AG20443 (cell line): ENCODE measurements at places on chromosomes 6 and 20.

GRCh38 chr20:33709905-33710541 lies 10.1 kb downstream of the PXMP4 start:
- DNase-seq: no peak

DNA sequence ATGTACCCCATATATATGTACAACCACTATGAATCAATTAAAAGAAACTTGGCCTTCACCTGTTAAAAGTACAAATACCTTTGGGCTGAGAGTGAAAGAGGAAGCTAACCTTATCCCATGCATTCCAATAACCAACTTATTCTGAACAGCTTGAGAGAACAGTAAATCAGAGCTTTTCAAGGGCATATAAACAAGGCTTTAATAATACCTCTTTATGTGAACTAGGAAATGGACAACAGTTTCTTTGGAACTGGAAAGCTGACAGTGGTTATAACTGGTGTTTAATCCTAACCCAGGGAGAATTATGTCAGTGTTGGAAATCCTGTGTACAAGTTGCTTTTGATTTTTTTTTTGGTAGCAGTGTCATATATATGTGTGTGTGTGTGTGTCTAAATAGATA lies 170.5 kb downstream of the TFAP2B start:
- DNase-seq: no peak

GRCh38 chr6:149202952-149203351 lies 114.6 kb upstream of the TAB2 start:
- no peak for DNase-seq

DNA sequence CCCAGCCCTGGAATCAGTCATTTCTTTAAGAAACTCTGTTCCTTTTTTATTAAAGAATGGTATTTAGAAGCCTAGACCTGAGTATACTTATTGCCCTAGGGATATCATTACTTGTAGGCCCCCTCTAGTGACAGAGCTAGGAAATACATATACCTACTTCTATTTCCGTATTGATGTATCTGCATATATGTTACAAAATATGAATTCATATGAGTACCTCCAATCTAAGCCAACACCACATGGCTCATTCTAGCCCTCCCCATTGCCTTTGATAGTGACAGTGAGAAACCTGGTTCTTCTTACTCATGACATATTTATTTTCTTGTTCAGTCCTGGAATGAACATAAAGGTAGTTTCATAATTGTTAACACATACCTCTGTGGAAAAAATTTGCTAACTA lies 137.2 kb downstream of the FARS2 start:
- no peak for DNase-seq

GRCh38 chr6:145214570-145214969 lies 520.8 kb downstream of the EPM2A start:
- DNase-seq: peak; percentile 9

DNA sequence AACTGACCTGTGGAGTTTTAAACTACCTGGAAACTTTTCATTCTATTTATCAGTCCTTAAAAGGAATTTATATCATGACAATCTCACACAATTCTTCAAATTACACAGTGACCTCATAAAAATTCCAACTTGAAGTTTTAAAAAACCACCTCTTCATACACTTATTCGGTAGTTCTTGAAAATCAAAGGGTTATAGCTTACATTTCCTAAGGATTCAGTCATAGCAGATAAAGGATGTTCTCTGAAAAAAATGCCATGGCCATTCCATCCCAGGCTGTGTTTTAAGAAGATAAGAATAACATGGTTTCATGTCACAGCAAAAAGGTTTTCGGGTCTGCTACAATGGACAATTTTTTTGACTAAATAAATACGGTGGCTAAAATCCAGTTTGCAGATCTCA lies 41.2 kb downstream of the GOPC start:
- no peak for DNase-seq

DNA sequence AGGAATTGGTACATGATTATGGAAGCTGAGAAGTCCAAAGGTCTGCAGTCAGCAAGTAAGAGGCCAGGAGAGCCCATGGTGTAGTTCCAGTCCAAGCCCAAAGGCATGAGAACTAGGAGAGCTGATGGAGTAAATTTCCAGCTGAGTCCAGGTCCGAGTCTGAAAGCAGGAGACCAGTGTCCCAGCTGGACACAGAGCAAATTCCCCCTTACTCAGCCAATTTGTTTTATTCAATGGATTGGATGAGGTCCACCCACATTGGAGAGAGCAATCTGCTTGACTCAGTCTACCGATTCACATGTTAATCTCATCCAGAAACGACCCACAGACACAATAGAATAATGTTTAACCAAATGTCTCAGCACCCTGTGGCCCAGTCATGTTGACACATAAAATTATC lies 14.9 kb downstream of the TMEM181 start:
- no peak for DNase-seq

GRCh38 chr6:18263418-18264218 lies 712 bp downstream of the DEK start:
- DNase-seq: no peak

DNA sequence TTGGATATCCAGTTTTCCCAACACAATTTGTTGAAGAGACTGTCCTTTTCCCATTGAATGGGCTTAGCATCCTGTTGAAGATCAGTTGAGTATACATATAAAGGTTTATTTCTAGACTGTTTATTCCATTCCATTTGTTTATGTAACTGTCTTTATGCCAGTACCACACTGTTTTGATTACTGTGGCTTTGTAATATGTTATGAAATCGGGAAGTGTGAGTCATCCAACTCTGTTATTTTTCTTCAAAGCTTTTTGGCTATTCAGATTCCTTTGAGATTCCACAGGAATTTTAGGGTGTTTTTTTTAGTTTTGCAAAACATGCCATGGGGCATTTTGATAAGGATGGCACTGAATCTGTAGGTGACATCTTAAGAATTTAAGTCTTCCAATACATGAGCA lies 188.3 kb downstream of the BMP7 start:
- DNase-seq: no peak

- DNase-seq: peak; percentile 97
Measured at GRCh38 chr6:149941583-149942460, at the start of gene ULBP2. Gene ULBP2, plus strand, starts transcription at chr6:149942014. Its CDS starts 59 bp downstream, at chr6:149942073.

GRCh38 chr6:114419175-114419574 lies 76.4 kb upstream of the HS3ST5 start:
- no peak for DNase-seq

DNA sequence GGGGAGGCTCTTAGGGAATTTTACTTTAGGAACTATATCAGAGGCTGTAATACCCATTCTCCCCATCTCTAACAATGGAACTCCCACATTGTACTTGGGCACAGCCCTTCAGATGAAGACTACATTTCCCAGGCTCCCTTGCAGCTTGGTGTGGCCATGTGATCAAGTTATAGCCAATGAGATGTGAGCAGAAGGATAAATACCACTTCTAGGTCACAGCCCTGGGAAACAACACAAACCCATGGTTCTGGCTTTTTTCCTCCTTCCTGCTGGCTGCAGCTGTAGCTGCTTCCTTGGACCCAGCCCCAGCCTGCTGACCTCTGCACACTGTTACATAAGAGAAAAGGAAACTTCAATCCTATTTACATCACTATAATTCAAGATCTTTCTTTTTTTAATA lies 445.9 kb upstream of the JARID2 start:
- peak; percentile 52 for DNase-seq

- no peak for DNase-seq
Measured at GRCh38 chr6:30615219-30615957, 1.7 kb downstream of the PPP1R10 start.

GRCh38 chr6:41100871-41101287 lies 28.1 kb downstream of the NFYA start:
- DNase-seq: no peak

- peak; percentile 62 for DNase-seq
Measured at GRCh38 chr20:2521369-2522305, 12.9 kb upstream of the ZNF343 start.

- no peak for DNase-seq
Measured at GRCh38 chr6:63149730-63150129, 61.5 kb upstream of the FKBP1C start.

DNA sequence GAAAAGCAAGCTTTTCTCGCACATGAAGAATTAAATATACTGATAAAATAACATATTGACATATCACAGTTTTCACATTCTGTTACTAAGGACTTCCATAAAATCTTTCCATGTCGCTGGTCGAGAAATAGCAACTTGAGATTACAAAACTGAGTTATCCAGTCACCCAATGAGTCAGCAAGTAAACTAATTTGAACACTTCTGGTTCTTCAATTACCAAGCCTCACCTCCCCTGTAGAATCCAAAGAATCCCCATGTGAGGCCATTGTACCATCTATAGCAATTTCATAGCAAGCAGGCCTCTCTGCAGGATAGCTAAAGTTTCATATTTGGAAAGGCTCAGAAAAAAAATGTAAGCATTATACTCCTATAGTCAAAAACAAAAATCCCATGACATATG lies 87.3 kb downstream of the PKHD1 start:
- no peak for DNase-seq

GRCh38 chr6:118875672-118876071 lies 18.3 kb upstream of the ASF1A start:
- DNase-seq: no peak

DNA sequence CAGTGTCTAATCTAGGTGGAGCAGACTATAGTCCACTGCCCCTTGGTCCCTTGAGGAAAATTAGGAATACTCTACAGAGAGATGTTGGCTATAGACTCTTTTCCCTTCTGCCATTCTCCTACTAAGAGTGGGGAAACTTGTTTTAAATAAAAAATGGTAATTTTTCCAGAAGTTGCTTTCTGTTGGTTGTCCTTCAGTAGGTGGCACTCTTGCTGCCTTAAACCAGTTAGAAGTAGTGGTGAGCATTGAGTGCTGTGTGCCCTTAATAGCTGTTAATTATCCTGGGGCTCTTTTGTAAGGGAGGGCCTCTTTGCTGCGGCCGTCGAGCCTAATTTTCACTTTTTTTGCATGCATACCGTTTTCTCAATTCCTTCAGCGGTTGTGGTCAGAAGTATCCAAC lies 2.8 kb downstream of the CMTR1 start:
- no peak for DNase-seq

DNA sequence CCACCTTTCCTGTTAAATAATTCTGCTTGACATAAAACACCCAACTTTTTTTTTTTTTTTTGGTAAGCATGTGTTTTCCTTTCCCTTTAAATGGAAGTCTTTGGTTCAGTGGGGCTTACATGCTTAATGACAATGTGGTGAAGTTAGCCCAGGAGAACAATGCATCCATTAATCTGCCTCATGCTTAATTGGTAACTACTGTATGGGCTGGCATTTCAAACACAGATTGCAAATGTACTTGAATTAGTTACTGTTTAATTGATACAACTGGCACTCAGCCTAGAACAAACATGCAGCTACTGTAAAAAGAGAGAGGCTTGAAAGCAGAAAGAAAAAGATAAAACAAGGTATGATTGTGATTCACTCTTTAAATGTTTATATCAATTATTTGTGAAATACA lies 483.6 kb upstream of the NOX3 start:
- no peak for DNase-seq

- DNase-seq: no peak
Measured at GRCh38 chr6:157534977-157535339, 154.0 kb downstream of the ZDHHC14 start.

GRCh38 chr6:45500924-45501816 lies 123.4 kb upstream of the SUPT3H start:
- no peak for DNase-seq

DNA sequence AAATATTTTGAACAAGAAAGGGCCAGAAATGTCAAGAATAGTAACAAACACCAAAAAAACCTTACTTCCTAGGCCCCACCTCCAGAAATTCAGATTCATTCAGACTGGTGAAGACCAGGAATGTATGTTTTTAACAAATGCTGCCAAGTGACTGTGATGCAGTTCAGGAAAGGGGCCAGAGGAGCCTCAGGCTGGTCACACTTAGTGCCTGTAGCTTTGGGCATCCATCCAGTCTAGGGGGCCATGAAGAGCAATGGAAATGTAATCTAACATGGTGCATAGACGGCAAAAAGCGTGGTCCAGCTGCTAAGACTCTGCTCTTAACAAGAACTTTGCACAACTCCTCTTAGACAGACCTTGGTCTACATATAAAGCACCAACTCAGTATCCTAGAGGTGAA lies 7.1 kb downstream of the GJA1 start:
- no peak for DNase-seq

GRCh38 chr6:166515072-166515810 lies 71.2 kb downstream of the RAMACL start:
- DNase-seq: peak; percentile 94

DNA sequence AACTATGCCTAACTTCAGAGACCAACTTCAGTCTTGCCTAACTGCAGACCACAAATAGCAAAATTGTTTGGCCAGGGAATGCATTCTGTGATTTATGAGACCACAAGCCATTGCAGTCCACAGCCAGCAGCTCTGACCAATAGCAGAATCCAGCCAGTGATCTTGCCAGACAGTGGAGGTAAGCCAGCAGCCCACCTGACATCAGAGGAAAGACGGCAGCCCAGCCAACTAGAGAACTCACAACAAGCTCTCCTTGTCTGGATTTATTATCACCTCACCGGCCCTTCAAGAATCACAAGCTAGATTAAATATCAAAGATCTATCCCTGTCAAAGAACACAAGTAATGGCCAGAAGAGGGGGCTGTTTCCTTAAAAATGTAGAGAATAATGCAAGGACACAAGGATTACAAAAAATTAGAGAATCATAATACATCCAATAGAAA lies 66.5 kb upstream of the SLC35F1 start:
- DNase-seq: peak; percentile 10

DNA sequence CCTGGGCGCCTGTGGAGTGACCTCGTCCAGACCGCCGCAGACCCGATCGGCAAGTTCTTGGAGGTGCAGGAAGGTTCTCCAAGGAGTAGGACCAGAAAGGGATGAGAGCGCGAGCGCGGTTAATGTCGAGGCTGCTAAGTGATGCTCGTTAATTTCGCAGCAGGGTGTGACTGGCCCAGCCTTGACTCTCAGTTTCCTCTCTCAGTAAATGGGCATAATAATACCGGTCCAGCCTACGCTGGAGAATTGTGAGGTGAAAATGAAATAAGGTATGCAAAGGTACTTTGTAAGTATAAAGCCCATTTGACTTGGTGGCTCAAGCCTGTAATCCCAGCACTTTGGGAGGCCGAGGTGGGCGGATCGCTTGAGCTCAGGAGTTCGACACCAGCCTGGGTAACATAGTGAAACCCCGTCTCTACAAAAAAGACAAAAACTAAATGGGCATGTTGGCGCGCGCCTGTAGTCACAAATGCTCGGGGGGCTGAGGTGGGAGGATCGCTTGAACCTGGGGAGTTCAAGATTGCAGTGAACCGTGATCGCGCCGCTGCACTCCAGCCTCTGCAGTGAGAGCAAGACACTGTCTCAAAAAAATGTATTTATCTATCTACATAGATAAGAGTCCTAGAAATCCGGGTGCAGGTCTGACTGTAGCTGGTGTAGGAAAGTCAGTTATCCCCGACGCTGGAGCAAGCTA lies 634 bp upstream of the BTBD9 start:
- no peak for DNase-seq

DNA sequence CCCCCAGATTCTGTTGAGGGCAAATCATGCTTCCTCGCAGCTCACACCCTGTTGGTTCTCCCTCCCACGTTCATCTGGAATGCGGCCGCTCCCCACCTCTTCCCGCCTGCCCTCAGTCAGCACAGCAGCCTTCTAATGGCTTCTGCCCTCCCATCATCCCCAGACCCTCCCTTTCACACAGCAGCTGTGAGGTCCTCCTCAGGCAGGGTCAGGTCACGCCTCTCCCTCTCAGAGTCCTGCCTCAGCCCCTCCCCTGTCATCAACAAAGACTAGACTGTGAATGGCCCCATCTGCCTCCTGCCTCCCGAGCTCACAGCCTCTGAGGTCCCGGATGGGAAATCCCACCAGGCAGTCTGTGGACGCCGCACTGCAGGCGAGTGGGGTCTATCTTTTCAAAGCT lies 7.9 kb upstream of the BHLHE23 start:
- no peak for DNase-seq
